ENCODE measurements at places on chromosomes 11 and 22.
A peak's percentile ranks its signal among the peaks of the same experiment; 100 is the strongest.

DNA sequence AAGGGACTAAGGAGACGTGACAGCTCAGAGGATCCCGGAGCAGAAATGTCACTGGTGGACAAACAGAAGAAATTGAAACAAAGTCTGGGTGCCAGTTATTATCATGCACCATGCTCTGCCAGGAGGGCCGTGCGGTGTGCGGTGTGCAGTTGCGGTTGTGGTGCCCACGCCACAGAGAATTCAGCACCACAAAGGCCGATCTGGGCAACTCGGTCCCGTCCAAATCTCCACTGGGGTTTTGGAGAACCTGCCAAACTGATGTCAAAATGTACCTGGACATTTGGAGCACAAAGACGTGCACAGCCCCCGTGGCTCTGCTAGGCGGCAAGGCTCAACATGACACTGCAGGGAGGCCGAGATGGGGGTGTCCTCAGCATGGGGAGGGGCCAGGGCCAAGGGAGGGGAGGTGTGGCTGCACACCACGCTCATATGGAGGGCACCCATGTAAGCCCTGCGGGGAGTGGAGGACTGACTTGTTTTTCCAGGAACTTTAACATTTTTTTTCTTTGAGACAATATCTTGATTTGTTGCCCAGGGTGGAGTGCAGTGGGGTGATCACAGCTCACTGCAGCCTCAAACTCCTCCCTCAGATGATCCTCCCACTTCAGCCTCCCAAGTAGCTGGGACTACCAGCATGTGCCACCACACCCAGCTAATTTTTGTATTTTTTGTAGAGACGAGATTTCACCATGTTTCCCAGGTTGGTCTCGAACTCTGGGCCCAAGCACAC, 39.4 kb downstream of the GNB1L start:
- no peak for DNase-seq

GRCh38 chr11:72951888-72952287, 137.7 kb downstream of the ATG16L2 start:
- DNase-seq, result no peak

GRCh38 chr22:35368386-35368785, 12.5 kb upstream of the HMOX1 start:
- DNase-seq, result no peak

- DNase-seq, result no peak
Observed at GRCh38 chr11:118928870-118929500, 3.3 kb upstream of the BCL9L start.

- no peak for DNase-seq
Observed at GRCh38 chr11:78898266-78898775, 323.7 kb upstream of the NARS2 start.

- no peak for DNase-seq
Observed at GRCh38 chr22:38311323-38311620, 6.0 kb downstream of the CSNK1E start.

DNA sequence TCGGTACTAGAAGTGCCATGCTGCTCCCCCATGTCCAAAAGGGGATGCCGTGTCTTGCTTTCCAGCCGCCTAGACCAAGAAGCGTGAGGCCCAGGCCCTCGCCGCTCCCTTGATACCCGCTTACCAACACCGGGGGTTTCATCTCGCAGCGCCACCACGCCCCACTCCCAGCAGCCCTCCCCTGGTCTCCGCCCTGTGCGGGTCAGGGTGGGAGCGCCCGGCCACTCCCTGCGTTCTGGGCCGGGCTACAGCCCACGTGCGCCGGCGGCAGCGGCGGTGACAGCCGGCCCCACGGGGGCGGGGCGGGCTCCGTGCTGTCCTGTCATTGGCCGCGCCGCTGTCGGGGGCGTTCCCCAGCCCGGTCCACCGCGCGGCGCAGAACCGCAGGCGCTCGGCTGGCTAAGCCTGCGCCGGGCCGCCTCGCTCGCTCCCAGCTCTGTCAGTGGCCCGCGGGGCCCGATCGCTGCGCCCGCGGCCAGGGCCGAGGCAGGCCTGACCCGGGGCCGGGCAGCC, at the start of gene MICAL2:
Gene MICAL2, plus strand, starts transcription at position 390 of the 513 bp plus-strand sequence. CDS start 51,566 bp downstream, outside the sequence.
- peak; percentile 94 for DNase-seq

DNA sequence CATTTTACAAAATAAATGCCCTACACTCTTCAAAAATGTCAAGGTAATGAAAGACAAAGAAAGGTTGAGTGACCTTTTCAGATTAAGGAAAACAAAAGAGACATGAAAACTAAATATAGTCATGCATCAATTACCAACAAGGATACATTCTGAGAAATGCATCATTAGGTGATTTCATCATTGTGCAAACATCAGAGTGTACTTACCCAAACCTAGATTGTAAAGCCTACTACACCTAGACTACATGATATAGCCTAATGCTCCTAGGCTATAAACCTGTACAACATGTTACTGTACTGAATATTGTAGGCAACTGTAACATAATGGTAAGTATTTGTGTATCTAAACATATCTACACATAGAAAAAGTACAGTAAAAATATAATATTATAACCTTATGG, 26.7 kb downstream of the INTS4 start:
- no peak for DNase-seq

- DNase-seq, result no peak
Observed at GRCh38 chr11:27619763-27620335, 80.4 kb downstream of the BDNF start.

GRCh38 chr11:90874281-90874680, 651.4 kb upstream of the CHORDC1 start:
- no peak for DNase-seq

DNA sequence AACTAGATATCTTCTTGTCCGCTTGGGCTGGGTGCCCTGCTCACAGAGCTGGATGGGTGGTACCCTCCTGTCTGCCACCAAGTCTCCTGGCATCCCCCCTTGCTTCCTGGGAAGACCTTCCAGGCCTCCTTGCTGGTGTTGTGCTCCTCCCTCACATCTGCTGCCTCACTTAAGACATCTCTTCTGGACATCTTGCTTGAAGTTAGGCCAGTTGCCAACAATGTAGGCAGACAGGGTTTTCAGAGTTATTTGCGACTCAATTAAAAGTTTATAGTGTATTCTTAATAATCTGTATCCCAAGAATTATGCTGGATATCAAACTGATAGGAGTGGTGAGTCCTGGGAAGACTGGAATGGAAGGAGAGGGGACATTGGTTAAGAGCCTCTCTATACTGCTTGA, 64.0 kb upstream of the TNRC6B start:
- no peak for DNase-seq

- no peak for DNase-seq
Observed at GRCh38 chr11:78168539-78169477, 19.6 kb downstream of the KCTD21 start.

GRCh38 chr11:6318204-6318603, 2.1 kb downstream of the CAVIN3 start:
- DNase-seq, result no peak

GRCh38 chr11:125247431-125247830, 82.9 kb downstream of the PKNOX2 start:
- DNase-seq, result no peak

DNA sequence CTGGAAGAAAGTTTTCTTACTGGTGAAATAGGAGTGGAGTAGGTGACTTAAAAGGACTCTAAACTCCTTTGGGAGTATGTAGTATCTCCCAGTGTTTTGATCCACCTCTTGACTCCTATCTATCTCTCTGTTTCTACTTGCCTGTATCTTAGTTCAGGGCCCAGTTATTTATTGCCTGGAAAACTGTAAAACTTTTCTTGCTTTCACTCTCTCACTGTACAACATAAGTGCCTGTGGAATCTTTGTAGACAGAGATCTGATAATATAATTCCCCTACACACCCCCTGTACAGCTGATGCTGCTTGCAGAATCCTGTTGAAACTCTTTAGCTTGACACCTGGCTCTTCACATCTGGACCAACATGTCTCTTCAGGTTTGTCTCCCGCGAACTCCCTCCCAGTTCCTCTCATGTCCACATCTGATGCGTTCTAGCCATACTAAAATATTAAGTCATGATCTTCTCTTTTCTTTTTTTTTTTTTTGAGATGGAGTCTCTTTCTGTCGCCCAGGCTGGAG, 26.5 kb upstream of the SESN3 start:
- no peak for DNase-seq

- no peak for DNase-seq
Observed at GRCh38 chr11:90639461-90639993, 416.7 kb upstream of the CHORDC1 start.

GRCh38 chr11:134560566-134561330, 148.7 kb upstream of the B3GAT1 start:
- no peak for DNase-seq

- no peak for DNase-seq
Observed at GRCh38 chr11:14417617-14418374, 58.8 kb upstream of the RRAS2 start.

DNA sequence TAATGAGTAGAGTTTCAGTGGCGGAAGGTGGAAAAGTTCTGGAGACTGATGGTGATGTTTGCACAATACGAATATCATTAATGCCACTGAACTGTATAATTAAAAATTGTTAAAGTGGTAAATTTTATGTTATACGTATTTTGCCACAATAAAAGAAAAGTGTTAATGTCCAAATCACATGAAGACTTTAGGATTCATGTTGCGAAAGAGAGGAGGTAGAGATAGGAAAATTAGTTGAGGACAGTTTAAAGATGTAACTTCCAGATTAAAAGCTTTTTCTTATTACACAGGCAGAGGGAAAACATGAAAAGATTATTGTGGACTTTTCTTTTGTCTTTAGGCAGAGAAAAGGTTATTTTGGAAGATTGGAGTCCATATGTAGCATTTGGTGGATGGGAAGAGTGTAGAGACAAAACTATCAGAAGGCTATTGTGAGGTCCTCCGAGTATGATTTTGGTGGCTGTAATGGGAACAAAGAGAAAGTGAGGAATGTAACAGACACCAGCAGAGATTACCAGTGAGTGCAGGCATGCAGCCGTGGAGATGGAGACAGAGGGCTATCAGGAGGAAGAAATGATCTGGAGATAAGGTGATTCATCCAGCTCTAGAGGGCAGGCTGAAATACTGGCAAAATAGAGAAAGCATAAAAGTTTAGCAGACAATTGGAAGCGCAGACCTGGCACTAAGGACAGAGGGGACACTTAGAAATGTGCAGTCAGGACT, 12.5 kb downstream of the VPS26B start:
- no peak for DNase-seq

DNA sequence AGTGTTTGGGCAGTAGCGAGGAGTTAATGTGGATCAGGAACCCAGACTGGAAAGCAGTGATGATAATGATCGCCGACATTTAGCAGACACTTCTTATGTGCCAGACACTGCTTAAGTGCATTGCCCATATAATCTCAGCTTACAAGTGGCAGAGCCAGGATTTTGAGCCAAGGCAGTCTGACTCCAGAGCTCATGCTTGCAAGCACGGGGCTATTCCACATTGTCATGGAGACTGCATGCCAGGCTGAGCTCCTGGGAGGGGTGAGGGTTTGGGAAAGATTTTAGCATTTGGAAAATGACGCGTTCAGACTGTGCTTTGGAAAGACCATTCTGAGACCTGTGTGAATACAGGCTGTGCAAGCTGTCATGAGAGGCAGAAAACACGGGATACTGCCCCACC, 302.7 kb downstream of the DDX10 start:
- no peak for DNase-seq

GRCh38 chr11:44949160-44950030, 1.3 kb downstream of the TP53I11 start:
- peak; percentile 18 for DNase-seq

DNA sequence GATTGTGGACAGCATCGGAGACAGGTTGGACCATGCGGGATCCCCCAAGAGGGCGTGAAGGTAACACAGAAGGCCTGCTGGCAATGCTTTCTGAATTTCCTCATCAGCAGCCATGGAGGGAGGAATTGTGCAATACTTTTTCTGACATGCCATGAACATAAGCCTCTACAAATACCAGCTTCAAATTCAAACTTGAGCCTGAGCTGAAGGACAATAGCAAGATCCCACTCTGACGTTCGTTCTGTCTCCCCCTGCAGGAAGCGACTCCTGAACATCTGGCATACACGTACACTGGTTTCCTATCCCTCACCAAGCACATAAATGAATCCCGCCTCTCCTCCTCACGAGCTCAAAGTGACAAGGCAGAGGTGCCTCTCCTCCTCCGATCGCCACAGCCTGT, 312.2 kb downstream of the BRD1 start:
- no peak for DNase-seq

DNA sequence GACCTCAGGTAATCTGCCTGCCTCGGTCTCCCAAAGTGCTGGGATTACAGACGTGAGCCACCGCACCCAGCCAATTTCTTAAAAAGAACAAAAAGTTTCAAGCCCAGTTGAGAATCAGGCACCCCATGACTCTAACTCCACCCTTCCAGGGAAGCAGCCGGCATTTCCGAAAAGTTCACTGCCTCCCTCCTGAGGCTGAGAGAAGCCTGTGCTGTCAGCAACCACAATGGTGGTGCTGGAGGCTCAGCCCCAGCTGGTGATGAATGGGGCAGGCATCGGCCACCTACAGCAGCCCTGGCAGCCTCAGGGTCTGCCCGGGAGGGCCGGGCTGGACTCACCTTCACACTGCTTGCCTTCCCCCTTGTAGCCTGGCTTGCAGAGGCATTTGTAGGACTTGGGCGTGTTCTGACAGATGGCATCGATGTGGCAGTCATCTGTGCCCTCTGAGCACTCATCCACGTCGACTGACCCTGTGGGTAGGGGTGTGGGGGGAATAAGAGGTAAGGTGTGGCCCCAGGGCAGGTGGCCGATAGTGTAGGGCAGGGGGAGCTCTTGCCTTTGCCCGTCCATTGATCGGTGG, 4.3 kb downstream of the SCUBE1 start:
- DNase-seq, result no peak

DNA sequence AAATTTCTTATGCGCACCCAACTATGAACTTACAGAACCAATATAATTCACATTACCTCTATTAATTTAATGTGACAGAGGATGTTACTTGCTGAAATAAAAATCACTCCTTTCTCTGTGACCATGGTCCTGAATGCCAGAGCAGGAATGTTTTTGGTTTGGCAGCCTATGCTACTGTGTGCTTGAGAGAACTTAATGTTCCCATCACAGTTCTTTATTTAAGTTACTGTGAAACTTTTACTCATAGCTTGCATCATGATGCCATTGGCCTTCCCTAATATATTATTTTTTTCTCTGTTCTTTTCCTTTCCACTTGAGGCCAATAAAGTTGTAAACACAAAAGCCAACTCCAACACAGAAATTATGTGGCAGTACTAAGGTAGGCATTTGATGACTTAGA, 142.2 kb downstream of the FAM76B start:
- no peak for DNase-seq

DNA sequence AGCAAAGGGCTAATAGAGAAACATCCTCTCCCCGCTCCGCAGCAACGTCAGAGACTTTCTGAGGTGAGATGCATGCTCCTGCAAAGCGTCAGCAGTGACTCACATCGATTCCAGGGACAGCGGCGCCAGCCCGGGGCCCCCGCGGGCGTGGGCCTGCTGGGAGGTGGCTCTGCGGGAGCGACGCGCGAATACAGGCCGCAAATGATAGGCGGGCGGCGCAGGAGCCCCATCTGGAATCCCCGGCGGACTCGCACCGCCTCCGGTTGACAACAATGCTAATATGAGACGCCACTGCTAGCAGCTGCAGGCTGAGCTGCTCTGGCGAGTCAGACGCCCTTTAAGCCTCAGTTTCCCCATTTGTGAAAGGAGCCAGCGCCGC, 557 bp downstream of the RANGAP1 start:
- DNase-seq, result peak; percentile 93

Data from activated CD4-positive, alpha-beta T cell treated with anti-CD3 and anti-CD28 coated beads, Interleukin-2, Interleukin-6, amounts not matched to agents 100 ng/mL and 50 ng/mL, durations not matched to agents 16 hours and 8 hours (primary cell).